ENCODE measurements at places on chromosomes 3 and 15. TPM values are rescaled to one million over a fixed set of nuclear protein-coding genes. Genes with fewer than 3 reads are reported as not detected.

The C3orf38 gene
- 19.0 TPM for total RNA-seq

The APBA2 gene
- total RNA-seq, result 53.3 TPM

The CATSPER2 gene
- 1.3 TPM for total RNA-seq

The GOLGA6L10 gene
- 0.19 TPM for total RNA-seq

The GOLGA6L4 gene
- 0.16 TPM for total RNA-seq

The CCR5 gene
- not detected for total RNA-seq

The GOLGA6L7 gene
- not detected for total RNA-seq

The POLQ gene
- total RNA-seq, result 9.1 TPM

The NCK1 gene
- total RNA-seq, result 42.2 TPM

The CRYGS gene
- total RNA-seq, result 0.63 TPM

The ESYT3 gene
- total RNA-seq, result 0.06 TPM

The PLIN1 gene
- total RNA-seq, result not detected

The ANKUB1 gene
- total RNA-seq, result 0.31 TPM

The BOC gene
- 2.8 TPM for total RNA-seq

The UBAP1L gene
- total RNA-seq, result 0.38 TPM

The MESP2 gene
- total RNA-seq, result not detected

The DUOXA2 gene
- total RNA-seq, result not detected

The HYAL2 gene
- 27.5 TPM for total RNA-seq

The CSPG4 gene
- total RNA-seq, result 0.32 TPM

The ZBTB38 gene
- total RNA-seq, result 75.7 TPM

The NDN gene
- total RNA-seq, result 41.2 TPM

The CKMT1A gene
- not detected for total RNA-seq

The EPHB3 gene
- total RNA-seq, result 2.9 TPM

The PCSK6 gene
- total RNA-seq, result 0.44 TPM

The IL17RC gene
- total RNA-seq, result 19.5 TPM

The EXD1 gene
- not detected for total RNA-seq

The ARHGEF26 gene
- 12.0 TPM for total RNA-seq

The ATP2C1 gene
- total RNA-seq, result 83.2 TPM

The PPP1R14D gene
- total RNA-seq, result not detected

The NSUN3 gene
- total RNA-seq, result 7.7 TPM

The ADGRG7 gene
- total RNA-seq, result not detected

The SERPINI2 gene
- not detected for total RNA-seq

The CLDN1 gene
- 2.4 TPM for total RNA-seq

The SV2B gene
- total RNA-seq, result not detected

The SLC12A8 gene
- 6.3 TPM for total RNA-seq

The PPP2R3A gene
- total RNA-seq, result 13.0 TPM

The LRRC31 gene
- not detected for total RNA-seq

The TCTA gene
- 21.6 TPM for total RNA-seq

The TLR9 gene
- total RNA-seq, result not detected

The AMOTL2 gene
- total RNA-seq, result 86.3 TPM

The GP9 gene
- total RNA-seq, result not detected

The ACP3 gene
- not detected for total RNA-seq

The NR1I2 gene
- total RNA-seq, result 0.08 TPM

The PLS1 gene
- 5.2 TPM for total RNA-seq

The IQCB1 gene
- total RNA-seq, result 28.6 TPM

The GOLGA6D gene
- not detected for total RNA-seq

The IQCF5 gene
- total RNA-seq, result not detected

The PP2D1 gene
- total RNA-seq, result not detected

The MME gene
- 19.1 TPM for total RNA-seq

The INAFM2 gene
- total RNA-seq, result 101 TPM

The BCL2A1 gene
- not detected for total RNA-seq

Measured in SJSA1 (cell line).